ENCODE measurements at places on chromosomes 7 and 10. TPM values are rescaled to one million over a fixed set of nuclear protein-coding genes. Genes with fewer than 3 reads are reported as not detected.
A peak's percentile ranks its signal among the peaks of the same experiment; 100 is the strongest.

The LRIT1 gene
- total RNA-seq = not detected

The DRGX gene
- total RNA-seq = not detected

DNA sequence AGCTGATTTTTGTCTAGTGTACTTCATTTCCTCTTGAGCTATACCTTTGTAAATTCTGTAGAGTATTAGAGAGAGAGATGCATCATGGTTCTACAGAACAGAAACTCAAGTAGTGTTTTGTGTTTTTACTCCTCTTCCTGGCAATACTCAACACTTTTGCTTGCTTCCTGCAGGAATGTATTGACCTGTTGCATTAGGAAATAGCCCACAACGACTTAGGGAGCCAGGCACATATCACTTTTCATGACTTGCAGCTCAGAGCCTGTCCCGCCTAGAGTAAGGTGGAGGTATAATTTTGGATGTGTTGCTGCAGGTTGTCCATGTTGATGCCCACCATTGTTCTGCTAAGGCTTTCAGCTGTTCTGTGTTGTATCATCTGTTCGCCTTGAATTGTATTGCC, 216.3 kb downstream of the SDK1 start:
- no peak overlapping the region for H3K4me3 ChIP-seq
- H3K4me1 ChIP-seq = no peaks in the 10 kb centered on the region
- H3K36me3 ChIP-seq = no peaks in the 10 kb centered on the region
- H3K27ac ChIP-seq = no peak overlapping the region
- DNase-seq = no peak
- no peaks in the 10 kb centered on the region for H3K27me3 ChIP-seq

GRCh38 chr7:155858521-155859061, 46.3 kb upstream of the SHH start:
- H3K4me1 ChIP-seq = peaks cover 11% of the 10 kb centered on the region
- no peak overlapping the region for H3K27ac ChIP-seq
- DNase-seq = peak; percentile 9
- no peaks in the 10 kb centered on the region for H3K36me3 ChIP-seq
- H3K27me3 ChIP-seq = no peaks in the 10 kb centered on the region
- no peak overlapping the region for H3K4me3 ChIP-seq

- H3K27me3 ChIP-seq = no peaks in the 10 kb centered on the region
- DNase-seq = no peak
- H3K4me1 ChIP-seq = no peaks in the 10 kb centered on the region
- peaks cover 45% of the 10 kb centered on the region for H3K36me3 ChIP-seq
- no peak overlapping the region for H3K27ac ChIP-seq
Observed at GRCh38 chr10:86500846-86501245, 20.7 kb downstream of the WAPL start.

DNA sequence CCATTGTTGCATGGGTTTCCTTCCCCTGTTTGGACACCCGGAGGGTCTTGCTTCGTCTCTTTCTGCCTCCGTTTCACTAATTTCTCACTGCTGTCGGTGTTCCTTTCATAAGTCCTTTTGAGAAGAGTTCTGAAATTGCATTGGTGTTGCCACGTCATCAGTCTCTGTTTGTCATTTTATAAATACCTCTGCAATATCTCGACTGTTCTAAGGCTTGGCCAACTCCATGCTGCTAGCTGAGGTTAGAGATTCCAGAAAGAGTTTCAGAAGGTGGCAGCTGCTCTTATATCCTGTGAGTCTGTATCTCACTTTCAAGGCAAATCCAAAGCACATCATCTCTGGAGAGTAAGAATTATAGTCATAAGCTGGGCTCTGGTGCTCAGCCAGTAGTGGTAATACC, 148.0 kb upstream of the INSYN2A start:
- DNase-seq = no peak
- no peak overlapping the region for H3K27ac ChIP-seq
- H3K4me3 ChIP-seq = no peak overlapping the region
- no peaks in the 10 kb centered on the region for H3K27me3 ChIP-seq

- H3K27ac ChIP-seq = no peak overlapping the region
- H3K27me3 ChIP-seq = no peaks in the 10 kb centered on the region
- no peak for DNase-seq
Observed at GRCh38 chr7:129315960-129316359, 91.1 kb downstream of the AHCYL2 start.
